HTR-8/SVneo (cell line): ENCODE measurements at places on chromosomes 2 and 18.

- DNase-seq: no peak
Measured at GRCh38 chr2:27914041-27914804, 23.7 kb downstream of the BABAM2 start.

DNA sequence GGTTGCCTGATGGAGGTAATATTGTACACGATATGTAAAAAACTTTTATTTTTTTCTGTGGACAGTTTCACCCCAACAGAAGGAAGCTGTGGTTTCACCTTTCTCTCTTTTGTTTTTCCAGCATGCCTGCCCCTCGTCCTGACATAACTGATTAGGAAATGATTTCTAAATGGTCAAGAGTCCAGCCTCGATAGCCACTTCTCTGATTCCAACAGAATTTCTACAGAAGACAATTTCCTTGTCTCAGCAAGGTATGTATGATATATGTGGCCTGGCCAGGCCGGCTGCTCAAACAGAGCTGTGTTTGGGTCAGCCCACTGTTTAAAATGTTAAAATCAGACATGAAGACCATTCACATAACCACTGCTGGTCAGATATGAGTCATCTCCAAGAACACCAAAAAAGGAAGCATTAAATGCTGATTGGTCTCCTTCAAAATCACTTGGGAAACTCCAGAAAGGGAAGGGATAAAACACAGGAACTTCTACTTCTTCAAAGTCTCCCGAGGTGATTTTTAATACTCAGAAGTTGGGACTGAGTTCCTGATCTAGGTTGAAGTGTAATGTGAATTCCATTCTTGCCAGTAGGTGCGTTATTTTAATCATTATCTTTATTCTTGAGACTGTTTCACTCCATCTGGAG lies 22.3 kb downstream of the ATP8B1 start:
- DNase-seq: peak; percentile 57

- no peak for DNase-seq
Measured at GRCh38 chr18:42174909-42175308, 219.9 kb downstream of the PIK3C3 start.

DNA sequence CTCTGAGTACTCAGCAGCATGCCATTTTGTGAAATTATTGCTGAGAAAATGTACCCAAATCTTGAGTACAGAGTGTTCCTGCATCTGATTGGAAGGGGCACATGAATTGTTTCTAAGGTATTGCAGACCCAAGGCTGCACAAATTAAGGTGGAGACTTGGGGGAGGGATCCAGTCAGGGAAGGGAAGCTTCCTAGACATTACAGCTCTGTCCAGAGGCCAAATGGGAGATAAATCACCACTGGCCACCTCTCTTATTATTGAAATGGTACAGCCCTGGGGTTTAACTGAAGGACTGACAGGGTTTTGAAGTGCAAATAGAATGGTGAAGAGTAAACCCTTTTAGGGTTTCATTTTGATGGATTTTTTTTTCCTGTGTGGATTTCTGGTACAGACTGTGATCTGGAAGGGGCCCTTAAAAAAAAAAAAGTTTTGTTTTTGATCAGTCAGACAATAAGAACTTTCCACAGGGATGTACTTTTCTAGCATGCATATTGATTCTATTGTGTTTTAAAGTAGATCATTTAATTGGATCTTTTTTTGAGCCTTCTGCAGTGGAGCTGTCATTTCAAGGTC lies 119.4 kb downstream of the GREB1L start:
- DNase-seq: peak; percentile 62

GRCh38 chr2:207337234-207338219 lies 171.8 kb upstream of the KLF7 start:
- peak; percentile 39 for DNase-seq

GRCh38 chr2:189421644-189422043 lies 19.6 kb upstream of the WDR75 start:
- DNase-seq: no peak

DNA sequence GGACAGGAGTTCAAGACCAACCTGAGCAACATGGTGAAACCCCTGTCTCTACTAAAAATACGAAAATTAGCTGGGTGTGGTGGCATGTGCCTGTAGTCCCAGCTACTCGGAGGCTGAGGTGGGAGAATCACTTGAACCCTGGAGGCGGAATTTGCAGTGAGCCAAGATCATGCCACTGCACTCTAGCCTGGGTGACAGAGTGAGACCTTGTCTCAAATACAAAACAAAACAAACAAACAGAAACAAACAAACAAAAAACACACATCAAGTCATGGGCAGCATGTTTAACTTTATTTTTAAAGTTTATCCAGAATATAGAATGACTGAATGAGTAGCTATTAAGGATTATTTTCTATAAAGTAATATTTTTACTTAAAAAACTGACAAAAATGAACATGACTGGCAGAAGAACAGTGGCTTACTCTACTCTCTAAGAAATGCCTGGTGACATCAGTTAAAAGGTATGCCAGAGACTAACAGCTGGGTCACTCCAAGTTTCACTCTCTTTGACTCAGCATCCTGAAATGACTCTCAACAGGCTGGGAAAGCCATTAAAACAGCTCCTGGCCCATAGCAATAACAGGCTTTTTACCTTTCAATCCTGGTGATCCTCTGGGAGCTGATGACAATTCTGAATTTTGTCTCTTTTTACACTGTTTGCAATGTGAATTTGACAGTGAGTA lies 281.6 kb upstream of the STON1 start:
- peak; percentile 79 for DNase-seq

DNA sequence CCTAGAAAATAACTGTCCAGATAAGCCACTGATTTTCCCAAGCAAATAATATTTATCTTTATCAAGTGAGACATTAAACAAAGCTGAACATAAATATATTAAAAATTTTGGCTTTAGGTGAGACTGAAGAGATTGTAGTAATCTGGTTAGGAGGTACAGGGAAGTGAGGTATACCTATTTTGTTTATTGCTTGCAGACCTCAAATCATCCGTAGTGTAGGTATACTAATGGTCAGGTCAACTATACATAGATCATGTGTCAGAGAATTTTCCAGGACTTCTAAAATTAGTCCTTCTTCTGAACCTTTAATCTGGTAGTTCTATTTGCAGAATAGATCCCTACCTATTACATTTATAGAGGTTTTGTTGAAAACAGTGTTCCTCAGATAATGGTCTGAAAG lies 41.5 kb downstream of the SP140 start:
- no peak for DNase-seq

GRCh38 chr2:7020468-7020867 lies 103.3 kb downstream of the RNF144A start:
- no peak for DNase-seq

- DNase-seq: no peak
Measured at GRCh38 chr2:150686391-150686790, 198.9 kb upstream of the RND3 start.

- DNase-seq: peak; percentile 18
Measured at GRCh38 chr2:37323781-37324535, 675 bp downstream of the PRKD3 start.

- no peak for DNase-seq
Measured at GRCh38 chr2:19745318-19746136, 156.3 kb downstream of the TTC32 start.
